ENCODE measurements at places on chromosomes 6 and 20. TPM values are rescaled to one million over a fixed set of nuclear protein-coding genes. Genes with fewer than 3 reads are reported as not detected.
A peak's percentile ranks its signal among the peaks of the same experiment; 100 is the strongest.

The FLRT3 gene
- not detected for total RNA-seq

The GSTA2 gene
- not detected for total RNA-seq

The KIAA1755 gene
- total RNA-seq: not detected

The NNAT gene
- total RNA-seq: not detected

- no peaks in the 10 kb centered on the region for H3K36me3 ChIP-seq
- H3K4me1 ChIP-seq: peaks cover 7% of the 10 kb centered on the region
- DNase-seq: no peak
- H3K27ac ChIP-seq: no peak overlapping the region
Measured at GRCh38 chr20:37904008-37904642, 1.2 kb downstream of the VSTM2L start.

GRCh38 chr6:128516514-128516898 is 3.9 kb downstream of the PTPRK start:
- no peak for DNase-seq
- H3K4me3 ChIP-seq: no peak overlapping the region
- no peaks in the 10 kb centered on the region for H3K36me3 ChIP-seq
- peaks cover 11% of the 10 kb centered on the region for H3K4me1 ChIP-seq

DNA sequence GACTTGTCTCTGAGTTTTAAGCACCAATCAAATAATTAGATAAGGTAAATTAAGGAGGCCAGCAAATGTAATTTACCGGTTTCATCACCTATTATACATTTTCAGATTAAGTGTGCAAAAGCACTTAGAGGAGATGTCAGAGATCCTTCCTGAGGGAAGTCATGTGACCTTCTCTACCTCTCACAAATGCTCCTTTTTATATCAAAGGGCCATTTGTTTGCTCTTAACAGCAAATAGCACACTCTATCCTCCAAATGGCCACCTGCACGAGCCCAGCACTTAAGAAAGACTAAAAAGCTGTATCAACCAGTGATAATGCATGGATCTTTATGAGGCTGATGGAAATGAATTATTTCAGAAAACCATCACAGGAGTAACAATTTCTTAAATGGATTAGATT is 149.4 kb downstream of the ELOVL4 start:
- no peak for DNase-seq
- no peak overlapping the region for H3K4me3 ChIP-seq
- no peaks in the 10 kb centered on the region for H3K36me3 ChIP-seq

- no peak overlapping the region for H3K4me3 ChIP-seq
- no peak overlapping the region for H3K27ac ChIP-seq
- H3K4me1 ChIP-seq: no peaks in the 10 kb centered on the region
- H3K36me3 ChIP-seq: peaks cover 95% of the 10 kb centered on the region
Measured at GRCh38 chr6:135481783-135482369, 15.7 kb downstream of the AHI1 start.

DNA sequence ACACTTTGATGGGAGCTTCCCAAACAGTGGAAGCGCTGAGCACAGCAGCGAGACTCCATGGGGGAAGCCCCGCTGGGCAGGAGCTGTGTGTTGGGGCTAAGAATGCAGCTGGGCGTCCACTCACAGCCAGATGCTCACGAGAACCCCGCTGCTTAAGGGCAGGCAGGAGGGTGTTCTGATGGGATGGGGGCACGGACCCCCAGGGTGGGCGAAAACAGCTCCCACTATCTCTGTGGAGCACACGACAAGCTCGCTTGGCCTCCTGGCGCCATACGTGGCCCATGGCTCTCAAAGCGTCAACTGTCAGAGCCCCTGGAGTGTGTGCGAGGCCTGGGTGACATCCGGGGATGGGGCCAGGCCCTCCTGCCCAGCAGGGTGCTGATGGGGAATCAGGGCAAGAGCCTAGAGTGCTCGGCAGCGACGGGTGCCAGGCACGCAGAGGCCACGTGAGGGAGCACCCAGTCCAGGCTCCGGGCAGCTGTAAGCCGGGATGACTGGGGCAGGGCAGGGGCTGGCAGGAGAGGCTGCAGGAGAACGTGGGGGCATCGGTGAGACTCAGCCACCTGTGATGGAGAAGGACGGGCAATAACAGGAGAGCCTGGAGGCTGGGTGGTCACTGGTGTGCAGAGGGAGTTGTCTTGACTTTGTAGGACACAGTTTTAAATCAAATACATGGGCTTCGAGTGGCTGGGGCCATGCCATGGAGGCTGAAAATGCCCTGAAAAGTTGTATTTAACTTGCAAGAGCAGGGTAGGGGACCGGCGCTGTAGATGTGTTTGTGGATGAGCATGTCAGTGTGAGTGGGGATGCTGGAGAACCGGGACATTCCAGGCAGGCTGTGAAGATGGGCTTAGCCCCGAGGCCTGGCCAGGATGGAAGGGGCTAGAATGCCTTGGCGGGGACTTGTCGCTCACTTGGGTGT is 27.3 kb downstream of the PYGB start:
- peaks cover 24% of the 10 kb centered on the region for H3K36me3 ChIP-seq
- no peak overlapping the region for H3K27ac ChIP-seq
- no peaks in the 10 kb centered on the region for H3K4me1 ChIP-seq

DNA sequence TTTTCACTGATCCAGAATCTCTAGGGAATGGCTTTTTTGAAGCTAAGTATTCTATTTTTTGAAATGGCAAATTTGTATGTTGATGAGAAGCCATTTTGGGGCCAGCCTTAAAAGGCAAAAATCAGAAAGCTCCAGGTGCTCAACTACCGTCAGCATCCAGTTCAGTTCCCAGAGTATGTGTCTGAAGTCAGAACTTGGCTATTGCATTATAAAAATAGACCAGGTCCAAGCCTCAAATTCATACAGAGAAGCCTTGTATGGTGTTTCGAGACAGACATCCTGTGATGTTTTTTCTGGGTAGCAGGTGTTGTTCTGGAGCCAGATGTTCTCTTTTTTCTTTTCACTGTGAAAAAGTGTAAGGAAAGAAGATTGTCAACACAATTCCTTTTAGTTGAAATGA is 68.2 kb downstream of the CCN2 start:
- no peak for DNase-seq
- peaks cover 23% of the 10 kb centered on the region for H3K36me3 ChIP-seq
- no peak overlapping the region for H3K4me3 ChIP-seq
- no peak overlapping the region for H3K27ac ChIP-seq
- peaks cover 3% of the 10 kb centered on the region for H3K27me3 ChIP-seq

DNA sequence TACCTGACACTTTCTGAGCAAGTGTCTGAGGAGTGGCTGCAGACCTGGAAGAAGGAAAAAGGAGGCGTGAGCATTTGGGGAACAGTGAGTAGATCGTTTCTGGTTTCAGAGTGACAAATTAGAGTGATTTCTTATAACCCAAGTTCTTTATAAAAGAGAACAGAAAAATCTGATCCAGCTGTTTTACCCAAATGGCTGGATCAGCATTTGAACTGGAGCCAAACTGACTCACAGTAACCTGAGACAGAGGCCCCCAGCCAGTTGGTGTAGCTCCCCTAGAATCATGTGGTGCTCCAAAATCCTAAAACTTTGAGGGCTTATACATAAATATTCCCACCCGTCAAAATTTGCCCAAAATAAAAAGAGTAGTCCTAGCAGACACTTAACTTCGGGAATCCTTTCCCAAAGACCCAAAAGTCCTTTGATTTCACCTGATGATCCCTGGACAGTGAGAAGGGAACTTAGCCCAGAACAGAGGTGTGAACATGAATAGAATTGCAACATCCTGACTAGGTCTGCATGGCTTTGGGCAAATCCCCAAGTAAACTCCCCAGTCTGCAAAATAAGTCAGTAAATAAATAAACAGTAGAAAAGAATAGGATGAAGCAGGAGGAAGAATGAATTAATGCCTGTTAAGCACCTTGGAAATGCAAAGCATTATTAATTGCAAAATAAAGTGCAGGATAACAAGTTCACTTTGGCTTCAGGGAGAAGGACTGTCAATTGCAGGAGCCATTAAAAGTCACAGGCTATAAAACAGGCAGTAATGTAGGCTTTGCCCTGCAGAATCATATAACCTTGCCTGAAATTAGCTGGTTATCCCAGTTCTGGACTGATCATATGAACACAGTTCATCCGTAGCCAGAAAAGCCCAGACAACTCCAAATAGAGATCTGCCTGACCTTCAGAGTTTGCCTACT is 262.0 kb upstream of the JARID2 start:
- peaks cover 8% of the 10 kb centered on the region for H3K27me3 ChIP-seq
- H3K4me1 ChIP-seq: no peaks in the 10 kb centered on the region
- no peak for DNase-seq
- no peaks in the 10 kb centered on the region for H3K36me3 ChIP-seq
- no peak overlapping the region for H3K27ac ChIP-seq
- H3K4me3 ChIP-seq: no peak overlapping the region

DNA sequence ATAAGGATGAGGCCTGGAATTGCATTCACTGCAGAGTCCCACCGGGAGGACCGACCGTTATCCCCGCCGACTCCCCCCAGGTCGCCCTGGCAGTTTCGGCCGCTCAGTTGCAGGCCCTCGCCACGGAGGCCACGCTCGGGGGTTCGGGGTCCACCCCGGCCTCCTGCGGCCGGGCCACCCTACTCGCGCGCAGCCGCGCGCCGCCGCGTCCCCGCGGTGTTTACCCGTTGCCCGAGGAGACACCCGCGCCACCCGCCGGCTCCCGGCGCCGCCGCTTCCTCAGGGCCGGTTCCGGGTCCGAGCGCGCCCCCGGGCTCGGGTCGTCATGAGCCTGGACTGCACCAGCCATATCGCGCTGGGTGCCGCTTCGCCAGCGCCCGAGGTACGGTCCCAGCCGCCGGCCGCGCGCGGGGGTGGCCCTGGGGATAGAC is at the start of gene CCDC170:
TSS of gene CCDC170 (plus strand) at position 214 of the 431 bp plus-strand sequence. CDS start at position 326, 112 bp downstream.
- H3K4me3 ChIP-seq: peak within 1 kb of the TSS; percentile 56
- H3K27ac ChIP-seq: no peak within 1 kb of the TSS
- no peaks in the 10 kb centered on the region for H3K36me3 ChIP-seq
- H3K4me1 ChIP-seq: peaks cover 17% of the 10 kb centered on the region
- H3K27me3 ChIP-seq: peaks cover 61% of the 10 kb centered on the region

- H3K4me3 ChIP-seq: no peak overlapping the region
- no peaks in the 10 kb centered on the region for H3K4me1 ChIP-seq
- no peak overlapping the region for H3K27ac ChIP-seq
- no peaks in the 10 kb centered on the region for H3K27me3 ChIP-seq
Measured at GRCh38 chr6:74491844-74492374, 713.9 kb downstream of the COL12A1 start.

GRCh38 chr6:163468738-163469137 is 54.2 kb downstream of the QKI start:
- no peak overlapping the region for H3K27ac ChIP-seq
- peaks cover 36% of the 10 kb centered on the region for H3K4me1 ChIP-seq
- no peak overlapping the region for H3K4me3 ChIP-seq

- no peak overlapping the region for H3K4me3 ChIP-seq
- DNase-seq: no peak
- no peaks in the 10 kb centered on the region for H3K36me3 ChIP-seq
- no peaks in the 10 kb centered on the region for H3K4me1 ChIP-seq
- H3K27ac ChIP-seq: no peak overlapping the region
Measured at GRCh38 chr6:78150425-78150824, 497.6 kb downstream of the MEI4 start.

- no peak overlapping the region for H3K27ac ChIP-seq
- DNase-seq: no peak
- H3K4me3 ChIP-seq: no peak overlapping the region
- H3K27me3 ChIP-seq: peaks cover 10% of the 10 kb centered on the region
Measured at GRCh38 chr20:23118766-23119165, 32.6 kb upstream of the CD93 start.

- peaks cover 20% of the 10 kb centered on the region for H3K27me3 ChIP-seq
- H3K36me3 ChIP-seq: no peaks in the 10 kb centered on the region
Measured at GRCh38 chr20:24773751-24774201, 175.3 kb upstream of the CST7 start.

GRCh38 chr6:86888301-86888700 is 49.0 kb upstream of the HTR1E start:
- H3K27me3 ChIP-seq: no peaks in the 10 kb centered on the region
- H3K4me1 ChIP-seq: no peaks in the 10 kb centered on the region
- H3K36me3 ChIP-seq: no peaks in the 10 kb centered on the region
- H3K4me3 ChIP-seq: no peak overlapping the region

- H3K36me3 ChIP-seq: no peaks in the 10 kb centered on the region
- H3K27me3 ChIP-seq: peaks cover 6% of the 10 kb centered on the region
- no peak overlapping the region for H3K4me3 ChIP-seq
- DNase-seq: no peak
- H3K4me1 ChIP-seq: peaks cover 3% of the 10 kb centered on the region
Measured at GRCh38 chr6:130420911-130421310, 55.1 kb downstream of the TMEM200A start.

DNA sequence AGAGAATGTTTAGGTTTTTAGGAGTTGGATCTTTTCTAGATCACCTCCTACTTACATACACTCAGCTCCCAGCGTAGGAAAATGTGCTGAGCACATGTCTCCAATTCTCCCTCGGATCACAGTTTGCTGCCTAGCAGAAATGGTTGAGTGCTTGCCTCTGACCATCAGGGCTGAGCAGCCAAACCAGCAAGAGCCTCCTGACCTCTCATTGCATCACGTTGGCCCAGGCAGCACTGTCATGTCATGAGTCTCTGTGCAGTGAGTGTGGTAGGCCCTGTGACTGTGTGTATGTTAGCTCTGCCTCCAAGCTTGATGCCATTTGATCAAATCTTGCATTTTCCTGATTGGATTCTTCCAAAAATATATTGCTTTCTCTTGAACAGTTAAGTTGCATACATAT is 112.0 kb downstream of the LRRC1 start:
- DNase-seq: no peak
- no peak overlapping the region for H3K4me3 ChIP-seq
- H3K27ac ChIP-seq: no peak overlapping the region
- H3K4me1 ChIP-seq: no peaks in the 10 kb centered on the region
- no peaks in the 10 kb centered on the region for H3K27me3 ChIP-seq
- H3K36me3 ChIP-seq: no peaks in the 10 kb centered on the region

DNA sequence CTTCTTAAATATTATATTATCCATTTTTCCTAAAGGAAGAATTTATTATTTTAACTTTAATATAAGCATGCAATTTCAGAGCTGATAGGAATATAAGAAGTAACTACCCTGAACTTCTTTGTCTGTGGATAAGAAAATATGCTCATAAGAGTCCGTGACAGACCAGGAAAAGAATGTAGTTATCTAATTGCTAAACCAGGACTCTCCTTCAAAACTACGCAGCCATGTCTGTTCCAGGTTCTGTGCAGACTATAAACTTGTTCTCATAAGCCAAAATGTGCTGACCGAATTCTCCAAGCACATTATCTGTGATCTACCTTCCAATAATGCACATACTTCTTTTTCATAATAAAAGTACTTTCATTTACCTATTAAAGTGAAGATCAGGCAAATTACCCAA is 116.5 kb downstream of the TRDN start:
- no peaks in the 10 kb centered on the region for H3K4me1 ChIP-seq
- no peaks in the 10 kb centered on the region for H3K27me3 ChIP-seq
- no peak overlapping the region for H3K27ac ChIP-seq
- no peak for DNase-seq
- H3K36me3 ChIP-seq: no peaks in the 10 kb centered on the region
- no peak overlapping the region for H3K4me3 ChIP-seq

DNA sequence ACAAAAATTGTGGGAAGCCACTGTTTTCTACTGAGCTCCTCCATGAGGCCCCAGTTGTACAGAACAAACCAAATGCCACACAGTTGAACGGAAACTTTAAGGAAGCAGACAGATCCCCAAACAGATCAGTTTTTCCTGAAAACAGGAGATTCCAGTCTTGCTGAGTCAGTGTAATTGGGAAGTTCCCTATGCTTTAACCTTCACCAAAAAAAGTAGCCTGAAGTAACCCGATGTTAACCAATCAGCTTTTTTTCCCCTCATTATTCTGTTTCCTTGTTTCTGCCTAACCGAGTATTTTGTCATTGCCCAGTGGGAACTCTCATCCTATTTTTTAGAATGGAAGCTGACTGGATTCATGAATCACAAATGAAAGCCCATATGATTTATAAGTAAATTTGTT is 36.7 kb downstream of the MARCKS start:
- no peaks in the 10 kb centered on the region for H3K36me3 ChIP-seq
- no peak overlapping the region for H3K4me3 ChIP-seq
- H3K4me1 ChIP-seq: no peaks in the 10 kb centered on the region
- peaks cover 4% of the 10 kb centered on the region for H3K27me3 ChIP-seq

- peak within 1 kb of the TSS; percentile 63 for H3K27ac ChIP-seq
- H3K4me3 ChIP-seq: peak within 1 kb of the TSS; percentile 86
- DNase-seq: peak; percentile 74
- peaks cover 10% of the 10 kb centered on the region for H3K27me3 ChIP-seq
- H3K36me3 ChIP-seq: no peaks in the 10 kb centered on the region
Measured at GRCh38 chr20:56358600-56359211, at the start of gene FAM210B. FAM210B (plus strand) TSS chr20:56358974; CDS start chr20:56359006, 32 bp downstream.
